ENCODE measurements at places on chromosomes 5 and 9.

DNA sequence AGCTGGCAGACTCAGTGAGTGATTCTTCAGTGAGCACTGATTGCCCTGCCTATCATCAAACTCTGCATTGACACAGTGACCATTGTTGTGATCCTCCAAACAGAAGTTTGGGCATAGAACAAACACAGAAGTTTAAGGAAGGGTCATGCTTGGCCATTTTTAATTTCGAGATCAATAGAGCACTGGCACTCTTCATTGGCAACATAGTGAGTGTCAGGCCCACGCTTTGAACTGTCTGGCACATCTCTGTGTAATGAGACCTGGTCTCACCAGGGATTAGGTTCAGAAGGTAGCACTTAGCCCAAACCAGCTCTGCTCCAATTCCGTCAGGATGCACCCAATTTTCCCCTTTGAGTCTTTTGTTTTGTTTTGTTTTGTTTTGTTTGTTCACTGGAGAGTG lies 127.1 kb upstream of the MOCS2 start:
- DNase-seq: no peak

DNA sequence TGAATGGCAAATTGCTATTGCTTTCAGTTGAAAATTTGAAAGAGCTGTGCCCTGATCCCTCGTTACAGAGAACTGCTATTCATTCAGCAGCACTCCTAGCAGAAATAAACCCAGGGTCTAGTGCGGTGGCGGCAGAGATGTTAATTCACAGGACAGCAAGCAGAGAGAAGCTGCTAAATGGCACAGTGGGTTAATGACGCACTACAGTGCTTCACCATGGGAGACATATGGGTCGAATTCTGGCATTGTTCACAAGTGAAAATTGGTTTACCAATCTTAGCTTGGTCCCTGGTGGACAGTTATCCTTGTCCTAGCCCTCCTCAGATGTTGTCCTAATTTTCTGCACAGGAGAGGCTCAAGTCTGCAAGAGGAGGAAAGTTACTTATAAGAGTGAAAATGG lies 807.4 kb downstream of the TLE1 start:
- DNase-seq: no peak

GRCh38 chr5:180084638-180085561 lies 13.3 kb upstream of the RNF130 start:
- no peak for DNase-seq

DNA sequence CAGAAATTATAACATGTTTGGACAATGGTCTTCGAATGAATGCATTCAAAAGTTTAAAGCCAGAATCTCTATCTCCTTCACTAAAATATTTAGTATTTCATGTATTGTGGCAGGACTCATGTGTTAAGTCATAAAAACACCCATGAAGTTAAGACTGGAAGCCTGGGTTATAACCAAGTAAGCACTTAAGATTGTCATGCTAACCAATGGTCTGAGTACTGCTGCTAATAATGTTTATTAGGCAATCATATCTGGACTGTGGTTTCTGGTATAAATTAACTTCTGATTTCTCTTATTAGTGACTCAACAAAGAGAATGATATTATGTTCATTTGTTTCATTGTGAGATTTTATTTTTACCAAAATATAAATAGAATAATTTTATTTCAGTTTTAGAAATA lies 297.9 kb upstream of the EDIL3 start:
- no peak for DNase-seq

DNA sequence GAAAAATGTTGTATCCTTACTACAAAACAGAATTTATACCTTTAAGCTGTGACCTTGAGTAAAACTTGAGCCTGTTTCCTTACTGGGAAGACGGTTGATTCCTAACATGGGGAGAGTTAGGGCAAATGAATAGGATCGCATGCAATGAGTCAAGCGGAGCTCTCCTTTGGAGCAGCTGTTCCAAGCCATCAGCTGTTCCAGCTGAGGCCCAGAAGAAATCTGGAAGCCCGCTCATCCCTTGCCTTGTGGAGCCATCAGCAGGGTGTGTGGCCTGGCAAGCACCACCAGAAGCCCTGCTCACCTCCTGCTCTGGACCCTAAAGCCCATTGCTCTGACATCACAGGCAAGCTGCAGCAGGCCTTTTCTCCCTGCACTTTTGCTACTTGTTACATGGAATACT lies 8.0 kb downstream of the KIAA1191 start:
- DNase-seq: no peak

- DNase-seq: no peak
These were observed 9.1 kb downstream of the SPATA31E1 start for GRCh38 chr9:87891754-87892153.

- no peak for DNase-seq
These were observed 72.8 kb upstream of the COL5A1 start for GRCh38 chr9:134568811-134569210.

DNA sequence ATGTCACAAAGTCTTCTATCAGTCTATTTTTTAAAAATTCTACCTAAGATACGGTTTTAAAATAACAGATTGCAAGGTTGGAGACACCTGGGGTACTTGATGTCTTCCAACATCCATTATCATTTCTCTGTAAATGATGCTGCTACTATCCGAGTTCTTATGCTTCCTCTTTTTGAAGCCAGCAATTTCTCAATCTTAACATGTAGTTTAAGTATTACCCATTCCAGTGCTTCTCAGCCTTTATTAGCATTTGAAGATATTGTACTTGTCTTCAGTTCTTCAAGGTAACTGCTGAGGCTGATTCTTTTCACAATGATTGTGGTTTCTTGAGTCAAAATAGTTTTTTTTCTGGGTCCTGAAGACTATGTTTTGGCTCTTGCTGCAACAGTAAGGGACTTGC lies 96.4 kb upstream of the SELENOP start:
- DNase-seq: no peak

GRCh38 chr9:74777136-74777879 lies 110.4 kb downstream of the TRPM6 start:
- DNase-seq: peak; percentile 58

DNA sequence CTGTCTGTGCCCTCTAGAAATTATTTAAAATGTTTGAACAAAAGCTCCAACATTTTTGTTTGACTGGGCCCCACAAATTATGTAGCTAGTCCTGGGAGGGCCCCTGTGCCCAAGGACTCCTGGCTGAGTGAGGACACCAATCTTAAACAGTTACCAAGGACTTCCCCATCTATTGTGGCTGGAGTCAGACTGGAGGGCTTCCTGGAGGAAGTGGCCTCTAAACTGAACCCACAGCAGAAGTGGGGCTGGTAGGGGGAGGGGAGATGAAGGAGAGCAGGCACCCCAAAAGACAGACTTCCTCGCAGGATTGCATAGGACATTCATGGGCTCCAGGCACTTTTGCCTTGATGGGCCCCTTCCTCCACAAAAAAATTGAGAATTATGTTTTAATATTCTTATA lies 8.1 kb downstream of the ADAMTS13 start:
- DNase-seq: no peak

DNA sequence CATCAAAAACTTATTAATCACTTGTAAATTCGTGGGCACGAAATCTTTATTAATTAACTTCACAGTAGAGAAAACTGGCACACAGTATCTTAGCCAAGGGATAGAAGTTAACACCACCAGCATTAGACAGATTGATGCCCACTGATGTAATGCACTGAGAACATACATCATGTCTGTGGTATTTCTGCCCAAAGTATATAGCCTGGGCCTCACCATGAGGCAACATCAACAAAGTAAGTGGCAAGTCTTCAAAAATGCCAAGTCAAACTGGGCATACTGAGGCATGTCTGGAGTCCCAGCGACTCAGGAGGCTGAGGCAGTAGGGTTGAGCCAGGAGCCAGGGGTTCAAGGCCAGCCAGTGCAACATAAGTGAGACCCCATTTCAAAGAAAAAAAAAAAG lies 79.5 kb downstream of the GLIS3 start:
- no peak for DNase-seq

DNA sequence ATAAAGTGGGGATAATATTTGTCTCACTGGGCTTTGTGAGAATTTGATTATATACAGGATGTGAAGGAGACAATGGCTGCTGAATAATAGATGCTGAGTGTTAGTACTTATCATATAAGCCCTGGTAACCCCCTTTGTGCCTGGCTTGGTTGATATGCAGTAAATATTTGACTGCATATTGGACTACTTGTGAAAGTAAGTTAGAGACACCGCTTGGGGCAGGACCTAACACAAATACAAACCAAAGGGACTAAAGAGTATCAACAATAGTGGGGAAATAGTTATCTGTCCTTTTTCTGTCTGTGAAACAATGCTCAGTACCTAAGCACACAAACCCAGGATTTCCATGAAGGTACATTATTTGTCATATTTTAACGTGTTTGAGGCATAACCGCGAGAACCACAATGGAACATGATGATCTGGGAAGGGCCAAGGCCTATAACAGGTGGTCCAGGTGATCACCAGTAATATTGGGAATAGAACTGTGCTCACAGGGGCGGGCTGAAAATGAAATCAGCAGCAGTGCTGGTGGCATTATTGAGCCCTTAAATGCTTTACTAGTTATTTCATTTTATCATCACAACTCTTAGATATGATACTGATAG lies 138.2 kb upstream of the SMARCA2 start:
- DNase-seq: no peak

- DNase-seq: no peak
These were observed 49.5 kb downstream of the DAB2IP start for GRCh38 chr9:121700832-121701419.

DNA sequence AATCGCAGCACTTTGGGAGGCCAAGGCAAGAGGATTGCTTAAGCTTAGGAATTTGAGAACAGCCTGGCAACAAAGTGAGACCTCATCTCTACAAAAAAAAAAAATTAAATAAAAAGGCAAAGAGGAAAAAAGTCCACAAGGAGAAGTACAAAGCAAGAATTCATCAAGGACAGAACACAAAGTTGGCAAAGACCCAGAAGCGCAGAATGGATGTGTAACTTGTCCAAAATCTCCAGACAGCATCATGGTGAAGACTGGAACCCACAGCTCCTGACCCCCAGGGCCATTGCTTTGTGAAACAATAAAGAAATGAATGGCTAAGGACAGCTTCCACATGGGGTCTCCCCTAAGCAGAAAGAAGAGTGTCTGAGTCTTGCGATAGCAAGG lies 7.8 kb downstream of the HSD17B3 start:
- DNase-seq: no peak

DNA sequence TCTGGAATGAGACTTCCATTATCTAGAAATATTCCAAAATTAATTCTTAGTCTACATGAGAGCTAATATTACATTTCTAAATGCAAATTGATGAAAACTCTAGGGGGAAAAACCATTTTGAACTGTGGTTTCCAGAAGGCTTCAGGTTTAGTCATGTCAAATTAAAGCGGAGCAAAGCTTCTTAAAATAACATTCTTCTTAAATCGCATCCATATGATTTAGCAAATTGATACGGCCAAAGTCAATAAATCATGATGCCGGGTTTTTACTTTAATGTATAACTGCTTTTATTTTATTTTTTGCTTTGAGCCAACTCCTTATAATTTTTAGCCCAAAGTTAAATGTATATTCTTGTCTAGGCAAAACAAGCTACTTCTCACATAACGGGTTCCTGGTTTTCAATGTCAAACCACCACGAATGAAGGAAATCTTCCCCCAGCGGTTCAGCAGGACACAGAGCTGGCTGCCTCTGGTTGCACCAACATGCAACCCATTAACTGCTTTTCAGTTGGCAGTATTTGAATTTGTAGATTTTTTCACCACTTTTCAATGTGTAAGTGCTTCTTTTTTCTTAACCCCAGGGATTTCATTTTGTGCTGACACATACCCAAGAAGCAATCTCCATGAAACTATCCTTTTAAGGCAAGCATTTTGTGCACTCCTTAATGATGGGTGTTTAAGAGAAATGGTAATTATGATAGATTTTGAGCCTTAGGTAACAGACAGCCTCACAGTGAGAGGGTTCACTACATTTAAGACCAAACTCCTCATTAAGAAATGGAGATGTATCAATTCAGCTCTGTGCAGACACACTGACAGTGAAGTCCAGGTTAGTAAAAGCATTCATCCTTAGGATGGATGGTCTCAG lies 35.5 kb downstream of the EFNA5 start:
- DNase-seq: no peak

GRCh38 chr9:19498015-19498414 lies 89.2 kb downstream of the ACER2 start:
- DNase-seq: no peak

DNA sequence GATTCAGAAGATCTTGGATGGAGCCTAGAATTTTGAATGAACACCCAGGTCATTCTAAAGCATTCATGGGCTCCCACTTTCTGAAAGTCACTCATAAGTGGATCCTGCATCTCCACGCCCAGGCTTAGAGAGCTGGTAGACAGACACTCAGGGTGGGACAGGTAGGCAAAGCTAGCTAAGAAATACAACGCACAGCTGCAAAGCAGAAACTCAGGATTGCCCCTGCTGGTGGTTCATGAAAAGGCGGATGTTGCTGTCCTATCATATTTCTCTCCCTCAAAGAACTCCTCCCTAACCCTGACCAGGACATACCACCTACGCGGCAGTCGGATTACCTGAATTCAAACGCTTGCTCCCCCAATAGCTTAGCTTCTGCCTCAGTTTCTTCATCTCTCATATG lies 226.5 kb downstream of the GLIS3 start:
- no peak for DNase-seq

GRCh38 chr9:116453785-116454184 lies 233.3 kb upstream of the TRIM32 start:
- no peak for DNase-seq

GRCh38 chr9:133710661-133711427 lies 27.3 kb downstream of the SARDH start:
- no peak for DNase-seq

DNA sequence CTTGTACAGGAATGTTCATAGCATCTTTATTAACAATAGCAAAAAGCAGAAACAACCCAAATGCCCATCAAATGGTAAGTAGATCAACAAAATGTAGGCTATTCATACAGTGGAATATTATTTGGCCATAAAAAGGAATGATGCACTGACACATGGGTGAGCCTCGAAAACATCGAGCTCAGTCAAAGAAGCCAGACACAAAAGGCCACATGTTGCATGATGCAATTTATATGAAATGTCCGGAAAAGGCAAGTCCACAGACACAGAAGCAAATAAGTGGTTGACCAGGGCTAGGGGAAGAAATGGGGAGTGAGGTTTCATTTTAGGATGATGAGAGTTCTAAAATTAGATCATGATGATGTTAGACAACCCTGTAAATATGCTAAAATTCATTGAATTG lies 16.5 kb upstream of the SLC2A8 start:
- no peak for DNase-seq

GRCh38 chr9:72271613-72272478 lies 93.2 kb downstream of the ZFAND5 start:
- DNase-seq: peak; percentile 60

DNA sequence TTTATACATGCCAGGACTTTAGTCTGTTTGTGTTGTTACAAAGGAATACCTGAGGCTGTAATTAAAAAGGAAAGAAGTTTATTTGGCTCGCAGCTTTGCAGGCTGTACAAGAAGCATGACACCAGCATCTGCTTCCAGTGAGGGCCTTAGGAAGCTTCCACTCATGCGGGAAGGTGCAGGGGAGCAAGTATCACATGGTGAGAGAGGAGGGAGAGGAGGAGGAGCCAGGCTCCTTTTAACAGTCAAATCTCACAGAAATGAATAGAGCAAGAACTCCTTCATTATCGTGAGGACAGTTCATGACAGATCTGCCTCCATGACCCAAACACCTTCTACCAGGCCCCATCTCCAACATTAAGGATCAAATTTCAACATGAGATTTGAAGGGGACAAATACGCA lies 18.7 kb upstream of the C5orf46 start:
- no peak for DNase-seq

All from SW 1271 (cell line).